ENCODE measurements at places on chromosomes 2 and 18. TPM values are rescaled to one million over a fixed set of nuclear protein-coding genes. Genes with fewer than 3 reads are reported as not detected.

DNA sequence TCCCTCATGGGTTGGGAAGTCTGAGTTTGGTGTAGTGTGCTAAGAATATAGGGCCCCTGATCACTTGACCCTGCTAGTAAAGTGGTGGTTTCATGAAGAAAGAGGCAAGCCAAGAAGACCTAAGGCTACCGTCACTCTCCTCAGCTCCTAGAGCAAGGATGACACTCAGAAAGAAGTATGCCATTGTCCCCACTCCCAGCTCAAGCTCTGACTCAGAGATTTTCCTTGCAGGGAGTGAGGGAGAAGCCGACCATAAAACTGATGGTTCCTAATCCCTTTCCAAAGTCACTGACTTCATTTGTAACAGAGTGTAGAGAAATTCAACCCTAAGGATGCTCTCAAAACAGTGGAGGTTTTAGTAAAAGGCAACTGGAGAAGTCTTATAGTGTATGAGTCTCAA is 80.9 kb downstream of the ICA1L start:
- no peak for ATAC-seq

- ATAC-seq, result no peak
These were observed 662.2 kb downstream of the XIRP2 start for GRCh38 chr2:167550448-167550847.

Gene PNO1
- 17.7 TPM for total RNA-seq

GRCh38 chr18:49648326-49648725 is 86.5 kb downstream of the LIPG start:
- ATAC-seq, result peak; percentile 80

DNA sequence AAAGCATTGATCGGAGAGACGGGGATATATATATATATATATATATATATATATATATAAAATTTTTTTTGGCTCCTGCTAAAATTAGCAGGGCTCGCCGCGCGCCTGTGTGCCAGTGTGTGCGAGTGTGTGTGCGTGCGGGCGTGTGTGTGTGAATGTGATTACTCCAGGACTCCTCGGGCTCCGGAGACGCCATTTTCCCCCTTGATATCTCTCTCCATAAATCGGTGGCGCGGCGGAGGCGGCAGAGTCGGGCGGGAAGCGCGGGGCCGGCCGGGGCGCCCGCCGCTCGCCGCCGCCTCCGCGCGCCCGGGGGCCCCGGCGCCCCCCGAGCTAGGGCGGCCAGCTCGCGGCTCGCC is 795 bp upstream of the SETBP1 start:
- peak; percentile 8 for ATAC-seq

DNA sequence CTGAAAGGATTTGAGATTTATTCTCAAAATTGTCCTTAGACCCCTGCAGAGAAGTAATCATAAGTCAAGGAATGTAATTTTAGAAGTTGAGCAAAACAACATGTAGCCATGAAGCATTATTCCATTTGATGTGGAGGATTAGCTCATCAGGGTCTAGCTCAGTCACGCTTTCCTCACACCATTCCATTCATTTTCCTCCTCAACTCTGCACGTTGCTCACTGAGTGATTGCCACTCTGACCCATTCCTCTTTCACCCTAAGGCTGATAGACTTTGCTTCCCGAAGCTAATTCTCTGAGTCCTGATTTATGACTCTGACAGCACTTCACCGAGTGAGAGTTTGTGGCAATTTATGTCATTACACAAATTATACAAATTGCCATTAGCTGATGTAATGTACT is 820.6 kb upstream of the PIK3C3 start:
- no peak for ATAC-seq

Gene KCNE4
- total RNA-seq, result 18.8 TPM

GRCh38 chr2:83633423-83633822 is 825.7 kb downstream of the SUCLG1 start:
- ATAC-seq, result peak; percentile 56

DNA sequence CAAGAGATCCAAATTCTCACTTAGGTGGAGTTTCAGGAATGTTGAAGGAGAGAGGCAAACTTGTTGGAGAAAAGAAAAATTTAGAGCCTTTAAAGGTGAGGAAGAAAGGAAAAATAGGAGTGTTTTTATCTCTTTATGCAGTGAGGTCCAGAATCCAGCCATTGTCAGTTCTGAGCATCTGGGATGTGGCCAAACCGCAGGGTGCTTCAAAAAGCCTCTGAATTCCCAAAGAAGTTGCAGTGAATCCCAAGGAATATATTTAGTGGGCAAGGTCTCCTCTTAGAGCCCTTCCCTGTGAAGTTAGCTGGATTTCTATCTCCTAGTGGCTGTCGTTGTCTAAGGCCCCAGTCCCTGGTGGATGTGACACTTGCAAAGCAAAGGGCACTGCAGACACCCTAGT is 51.2 kb downstream of the MTCL1 start:
- ATAC-seq, result no peak

Gene QPCT
- total RNA-seq, result 1.7 TPM

DNA sequence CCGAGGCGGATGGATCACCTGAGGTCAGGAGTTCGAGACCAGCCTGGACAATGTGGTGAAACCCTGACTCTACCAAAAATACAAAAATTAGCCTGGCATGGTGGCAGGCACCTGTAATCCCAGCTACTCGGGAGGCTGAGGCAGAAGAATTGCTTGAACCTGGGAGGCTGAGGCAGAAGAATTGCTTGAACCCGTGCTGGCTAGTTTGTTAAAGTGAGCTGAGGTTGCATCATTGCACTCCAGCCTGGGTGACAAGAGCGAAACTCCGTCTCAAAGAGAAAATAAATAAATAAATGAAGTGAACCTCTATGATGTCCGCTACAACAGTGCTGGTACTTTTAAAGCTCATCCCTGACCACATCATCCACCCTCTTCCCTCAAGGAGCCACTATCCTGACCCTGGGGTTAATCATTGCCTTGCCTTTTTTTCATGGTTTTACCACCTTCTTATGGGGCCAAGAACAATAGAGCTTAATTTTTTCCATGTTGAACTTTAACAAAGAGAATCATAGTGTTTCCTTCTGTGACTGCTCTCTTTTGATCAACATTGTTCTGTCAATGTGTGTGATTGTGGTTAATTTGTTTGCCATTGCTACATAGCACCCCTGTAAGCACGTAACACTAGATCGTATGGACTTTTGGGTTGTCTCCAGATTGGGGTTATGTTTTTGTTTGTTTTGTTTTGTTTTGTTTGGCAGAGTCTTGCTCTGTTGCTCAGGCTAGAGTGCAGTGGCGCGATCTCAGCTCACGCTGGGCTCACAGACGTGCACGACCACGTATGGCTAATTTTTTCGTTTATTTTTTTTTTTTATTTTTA is 17.1 kb upstream of the ATRAID start:
- ATAC-seq, result no peak

GRCh38 chr2:150963336-150963735 is 298.3 kb downstream of the RBM43 start:
- no peak for ATAC-seq

- ATAC-seq, result no peak
These were observed 404.0 kb upstream of the RAB6C start for GRCh38 chr2:129575431-129575830.

DNA sequence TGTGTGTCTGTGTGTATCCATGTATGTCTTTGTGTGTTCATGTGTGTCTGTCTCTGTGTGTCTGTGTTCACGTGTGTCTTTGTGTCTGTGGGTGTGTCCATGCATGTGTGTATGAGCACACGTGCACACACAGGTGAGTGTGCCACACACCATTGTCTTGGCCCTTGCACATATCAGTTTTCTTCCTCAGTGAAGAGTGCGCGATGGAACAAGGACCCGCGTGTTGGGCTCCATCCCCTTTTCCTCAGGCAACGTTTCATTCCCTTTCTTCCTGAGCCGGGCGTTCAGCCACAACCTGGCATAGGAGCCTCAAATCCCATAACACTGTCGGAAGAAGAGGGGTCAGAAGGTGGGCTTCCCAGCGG is 74.3 kb downstream of the PTGR3 start:
- ATAC-seq, result no peak

DNA sequence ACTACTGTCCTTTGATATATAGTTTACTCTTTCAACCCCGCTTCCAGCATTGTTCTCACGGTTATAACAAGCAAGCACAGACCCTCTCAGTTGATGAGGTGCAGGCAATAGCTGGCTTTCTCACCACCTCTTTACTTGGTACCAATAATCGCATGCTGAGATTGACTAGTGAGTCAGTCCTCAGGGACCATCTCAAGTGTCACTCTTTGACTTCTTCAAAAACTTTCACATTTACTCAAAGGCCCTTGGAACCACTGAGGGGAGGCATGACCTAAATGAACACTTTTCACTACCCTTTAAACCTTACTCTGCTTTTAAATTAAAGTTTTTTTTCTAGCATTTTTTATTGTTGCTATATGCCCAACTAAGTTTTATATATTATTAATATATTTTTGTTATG is 101.8 kb downstream of the DAW1 start:
- no peak for ATAC-seq

GRCh38 chr18:43789234-43790000 is 512.1 kb upstream of the SYT4 start:
- ATAC-seq, result no peak

Gene SLC35G4
- total RNA-seq, result not detected

Gene PIEZO2
- 2.4 TPM for total RNA-seq

Gene SLC16A14
- 0.50 TPM for total RNA-seq

All from motor neuron (in vitro differentiated cells).